ENCODE measurements at places on chromosomes 1 and 21.

DNA sequence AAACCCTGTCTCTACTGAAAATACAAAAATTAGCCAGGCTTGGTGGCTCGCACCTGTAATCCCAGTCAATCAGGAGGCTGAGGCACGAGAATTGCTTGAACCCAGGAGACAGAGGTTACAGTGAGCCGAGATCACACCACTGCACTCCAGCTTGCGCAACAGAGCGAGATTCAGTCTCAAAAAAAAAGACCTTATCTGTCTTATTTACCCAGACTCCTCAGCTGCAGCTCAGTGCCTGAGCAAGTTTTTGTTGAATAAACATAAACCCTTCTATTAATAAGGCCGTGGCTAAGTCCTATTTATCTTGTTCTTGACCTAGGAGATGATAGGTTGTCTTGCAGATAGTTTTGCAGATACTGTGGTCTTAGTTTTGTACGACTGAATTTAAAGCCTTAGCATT, 136.4 kb upstream of the TMEM51 start:
- no peak for DNase-seq

- DNase-seq, result no peak
These were observed 31.5 kb upstream of the SLC6A9 start for GRCh38 chr1:44062656-44063179.

DNA sequence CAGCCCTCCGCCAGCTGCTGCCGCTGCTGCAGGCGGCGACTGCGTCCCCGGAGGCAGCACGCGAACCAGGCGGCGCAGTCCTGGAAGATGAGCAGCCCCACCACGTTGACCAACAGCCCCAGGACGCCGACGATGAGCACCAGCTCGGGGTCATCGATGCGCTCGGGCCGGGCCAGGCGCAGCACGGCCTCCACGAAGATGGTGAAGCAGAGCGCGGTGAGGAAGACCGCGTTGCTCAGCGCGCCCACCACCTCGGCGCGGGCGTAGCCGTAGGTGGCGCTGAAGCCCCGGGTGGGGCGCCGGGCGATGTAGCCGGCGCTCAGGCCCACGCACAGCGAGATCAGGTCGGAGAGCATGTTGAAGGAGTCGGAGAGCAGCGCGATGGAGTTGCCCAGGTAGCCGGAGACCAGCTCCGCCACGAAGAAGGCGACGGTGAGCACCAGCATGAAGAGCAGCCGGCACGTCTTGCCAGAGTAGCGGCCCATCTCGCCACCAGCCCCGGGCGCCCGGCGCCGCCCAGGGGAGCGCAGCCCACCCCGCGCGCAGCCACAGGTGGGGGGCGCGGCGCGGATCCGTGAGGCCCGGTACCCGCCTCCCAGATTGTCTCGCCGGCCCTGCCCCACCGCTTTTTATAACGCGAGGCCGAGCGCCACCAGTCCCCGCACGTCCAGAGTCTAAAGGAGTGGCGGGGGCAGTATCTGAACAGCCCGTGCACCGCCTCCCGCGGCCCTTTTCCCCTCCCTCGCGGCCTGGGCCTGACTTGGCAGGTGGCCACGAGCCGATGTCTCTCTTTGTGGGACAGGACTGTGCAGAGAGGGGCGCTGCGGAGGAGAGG, at the start of gene SLC30A10:
Gene SLC30A10 (minus strand): TSS at position 602 of the 835 bp plus-strand sequence. CDS start 117 bp downstream, at position 485.
- DNase-seq, result no peak

- DNase-seq, result no peak
These were observed 59.1 kb downstream of the MEGF6 start for GRCh38 chr1:3552176-3552575.

DNA sequence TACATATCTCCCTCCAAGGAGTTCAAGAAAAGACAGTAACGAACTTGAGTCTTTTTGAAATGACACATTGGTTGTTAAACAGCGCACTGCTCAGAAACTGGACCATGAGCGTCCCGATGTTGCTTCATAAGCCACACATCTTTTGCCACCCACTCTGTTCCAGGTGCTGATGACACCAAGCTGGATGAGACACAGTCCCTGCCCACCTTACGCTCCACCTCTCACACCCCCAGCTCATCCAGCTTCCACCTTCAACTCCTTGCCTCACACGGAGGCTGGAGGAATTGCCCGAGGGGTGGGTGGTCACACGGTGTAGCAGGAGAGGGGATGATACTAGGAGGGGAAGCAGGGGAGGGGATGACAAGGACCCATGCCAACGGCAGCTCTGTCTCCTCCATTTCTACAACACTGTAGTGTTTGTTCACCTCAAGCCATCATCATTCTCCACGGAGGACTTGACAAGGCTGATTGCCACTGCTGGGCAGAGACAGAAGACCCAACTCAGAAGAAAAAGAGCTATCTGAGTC, 148.5 kb upstream of the TNR start:
- DNase-seq, result no peak

DNA sequence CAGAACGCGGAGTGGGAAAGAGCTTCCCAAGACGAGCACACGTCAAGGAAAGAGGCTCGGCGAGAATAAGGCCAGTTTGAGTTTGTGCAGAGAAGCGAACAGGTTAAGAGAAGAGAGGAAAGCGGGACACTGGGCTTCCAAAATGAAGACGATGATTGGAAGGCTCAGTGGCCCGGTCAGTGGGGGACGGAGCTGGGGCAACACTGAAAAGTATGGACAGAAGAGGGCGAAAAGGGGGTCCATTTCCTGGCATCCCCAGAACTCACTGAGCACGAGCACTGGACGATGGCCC, 258 bp downstream of the CCT3 start:
- DNase-seq, result no peak

GRCh38 chr1:112507921-112508277, 866 bp upstream of the WNT2B start:
- DNase-seq, result peak; percentile 19

DNA sequence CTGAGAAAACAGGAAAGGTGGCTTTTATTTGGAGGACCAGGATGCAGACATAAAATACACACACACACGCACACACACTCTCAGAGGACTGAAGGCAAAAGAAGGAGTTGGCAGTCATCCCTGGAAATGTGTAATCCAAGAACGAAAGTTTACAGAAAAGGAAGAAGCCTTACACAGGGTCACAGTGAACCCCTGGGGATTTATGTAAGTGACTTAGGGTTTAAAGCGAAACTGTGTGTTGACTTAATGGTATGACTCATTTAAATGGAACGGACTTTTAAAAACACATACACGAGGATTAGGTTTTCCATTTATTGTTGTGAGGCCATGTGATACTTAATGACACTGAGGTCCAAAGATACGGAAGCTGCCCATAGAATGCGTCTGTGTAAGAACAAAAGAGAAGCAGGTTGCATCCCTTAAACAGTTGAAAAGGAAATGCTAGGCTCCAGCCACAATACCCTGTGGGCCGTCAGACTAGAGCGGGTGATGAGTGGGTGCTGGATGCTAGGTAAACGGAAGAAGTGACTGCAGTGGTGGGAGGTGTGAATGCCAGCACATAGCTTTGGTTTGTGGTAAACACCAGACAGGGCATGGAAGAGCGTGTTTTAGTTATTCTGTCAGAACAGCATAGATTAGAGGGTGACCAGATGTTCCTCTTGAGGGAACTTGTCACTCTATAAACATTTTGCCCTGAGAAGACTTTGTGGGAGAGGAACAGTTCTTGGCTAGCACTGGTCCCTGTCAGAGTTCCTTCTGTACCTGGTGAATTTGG, 21.6 kb upstream of the BCL10 start:
- peak; percentile 5 for DNase-seq

DNA sequence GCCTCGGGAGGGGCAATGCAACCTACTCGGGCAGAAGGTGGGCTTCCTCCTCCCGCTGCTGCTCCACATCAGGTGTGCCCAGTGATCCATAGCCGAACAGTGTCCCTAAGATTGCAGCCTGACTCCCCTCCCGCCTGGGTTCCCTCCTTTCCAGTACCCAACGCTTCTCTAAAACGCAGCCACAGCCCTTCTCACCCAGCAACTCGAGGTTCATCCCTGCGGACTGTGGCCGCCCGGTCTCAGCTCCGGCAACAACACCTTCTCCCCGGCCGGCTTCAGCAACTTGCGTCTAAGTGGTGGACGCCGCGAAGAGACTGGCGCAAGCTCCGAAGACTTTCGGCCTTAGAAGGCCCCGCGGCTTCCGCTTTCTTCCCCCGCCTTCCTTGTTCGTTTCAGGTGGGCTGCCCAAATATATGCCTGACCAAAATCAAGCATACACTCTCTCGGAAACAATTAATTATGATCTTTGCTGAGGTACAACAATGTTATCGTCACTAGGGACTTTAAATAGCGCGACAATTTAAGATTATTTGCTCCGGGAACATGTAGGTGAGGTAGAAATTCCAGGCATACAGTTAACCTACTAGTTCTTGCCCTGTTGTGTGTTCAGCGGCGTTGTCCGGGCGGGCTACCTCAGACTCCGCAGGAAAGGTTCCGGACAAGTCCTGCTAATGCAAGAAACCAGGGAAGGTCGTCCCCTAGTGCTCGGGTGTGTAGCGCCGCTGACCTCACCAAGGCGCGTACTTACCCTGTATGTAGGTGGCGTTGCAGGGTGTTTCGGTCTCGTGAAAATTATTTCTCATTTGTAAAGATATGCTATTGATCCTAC, at the start of gene RBBP5:
Gene RBBP5 (minus strand): TSS at position 319 of the 829 bp plus-strand sequence. CDS start 105 bp downstream, at position 214.
- peak; percentile 92 for DNase-seq

GRCh38 chr1:229138058-229138457, 132.9 kb upstream of the RAB4A start:
- no peak for DNase-seq

DNA sequence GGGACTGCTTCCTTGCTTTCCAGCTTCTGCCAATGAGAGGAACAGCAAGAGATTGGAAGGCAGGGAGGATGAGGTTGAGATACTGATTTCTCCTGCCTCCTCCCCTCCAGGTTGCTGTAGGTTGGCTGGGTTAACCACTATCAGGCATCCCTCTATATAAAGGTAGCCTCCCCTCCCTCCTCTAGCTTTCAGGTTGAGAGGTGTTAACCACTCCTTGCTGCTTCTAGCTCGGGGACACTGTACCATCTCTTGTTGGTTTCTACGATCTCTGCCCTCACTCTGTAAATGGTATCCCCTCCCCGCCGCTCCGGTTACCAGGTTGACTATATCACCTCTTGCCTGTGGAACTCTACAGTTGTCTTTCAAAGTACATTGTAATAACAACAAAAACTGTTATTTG, 16.7 kb downstream of the LPAR3 start:
- no peak for DNase-seq

GRCh38 chr1:154983776-154984466, 777 bp downstream of the FLAD1 start:
- DNase-seq, result no peak

GRCh38 chr1:80517062-80517461, 1283.7 kb upstream of the ADGRL2 start:
- DNase-seq, result no peak

DNA sequence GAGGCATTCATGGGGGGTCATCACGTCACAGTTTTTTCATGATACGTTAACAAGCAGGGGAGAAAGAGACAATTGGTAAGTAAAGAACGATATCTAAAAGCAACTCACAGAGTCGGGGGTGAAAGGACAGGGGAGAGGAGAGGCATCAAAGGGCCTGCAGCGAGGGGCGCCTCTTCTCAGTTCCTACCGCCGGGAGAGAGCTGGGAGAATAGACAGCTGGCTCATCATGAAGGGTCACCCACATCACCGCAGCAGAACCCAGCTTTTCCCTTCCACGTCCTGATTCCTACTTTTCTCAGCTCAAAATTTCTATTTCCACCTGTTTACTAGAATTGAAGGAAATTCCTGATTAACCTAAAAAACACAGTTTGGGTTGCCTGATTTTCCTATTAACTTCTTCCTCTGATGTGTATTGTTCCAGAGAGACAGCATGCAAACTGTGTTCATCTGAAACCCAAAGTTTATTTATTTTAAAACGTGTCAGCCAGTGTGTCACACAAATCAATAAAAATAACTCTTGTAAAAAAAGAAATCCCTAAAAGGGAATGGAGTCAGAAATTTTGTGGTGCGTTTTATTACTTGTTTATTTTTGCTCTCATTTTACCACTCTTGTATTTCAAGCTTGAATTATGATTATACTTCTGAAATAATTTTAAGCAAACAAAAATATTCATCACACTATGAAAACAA, 75.4 kb downstream of the SLC25A24 start:
- DNase-seq, result no peak

DNA sequence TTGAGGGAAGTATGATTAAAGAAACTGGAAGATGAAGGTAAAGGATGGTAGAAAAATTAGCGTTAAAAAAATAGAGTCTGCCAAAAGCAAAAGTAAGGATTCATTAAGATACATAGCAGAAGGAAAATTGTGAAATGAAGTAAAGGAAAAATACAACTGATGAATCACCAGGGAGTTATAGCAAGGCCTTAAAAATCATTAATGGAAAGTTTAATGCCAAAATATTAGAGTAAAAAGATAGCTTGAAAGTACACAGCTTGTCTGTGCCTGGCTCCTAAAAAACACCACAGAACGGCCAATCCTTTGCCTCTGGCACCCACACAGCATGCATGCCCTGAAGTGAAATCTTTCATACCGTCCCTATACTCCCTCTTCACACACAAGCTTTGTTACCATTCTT, 66.9 kb upstream of the APOBEC4 start:
- DNase-seq, result no peak

- DNase-seq, result no peak
These were observed 44.7 kb downstream of the XCL2 start for GRCh38 chr1:168498956-168499687.

GRCh38 chr21:45250914-45251634, 36.6 kb downstream of the POFUT2 start:
- DNase-seq, result no peak

DNA sequence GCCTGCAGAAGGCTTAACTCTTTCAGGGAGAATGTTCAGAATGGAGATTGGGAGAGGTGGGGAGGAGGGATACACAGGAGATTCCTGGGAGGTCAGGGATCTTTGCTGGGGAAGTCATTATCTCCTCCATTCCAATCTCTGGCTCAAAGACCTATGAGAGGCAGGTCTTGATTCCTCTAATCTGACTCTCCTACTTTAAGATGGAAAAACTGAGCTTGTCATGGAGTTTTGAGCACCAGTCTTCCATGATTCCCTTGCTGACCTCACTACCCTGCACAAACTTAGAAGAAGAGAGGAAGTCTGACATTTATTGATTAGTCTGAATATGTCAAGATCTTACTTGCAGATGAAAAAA, 41.5 kb upstream of the SYNC start:
- no peak for DNase-seq

DNA sequence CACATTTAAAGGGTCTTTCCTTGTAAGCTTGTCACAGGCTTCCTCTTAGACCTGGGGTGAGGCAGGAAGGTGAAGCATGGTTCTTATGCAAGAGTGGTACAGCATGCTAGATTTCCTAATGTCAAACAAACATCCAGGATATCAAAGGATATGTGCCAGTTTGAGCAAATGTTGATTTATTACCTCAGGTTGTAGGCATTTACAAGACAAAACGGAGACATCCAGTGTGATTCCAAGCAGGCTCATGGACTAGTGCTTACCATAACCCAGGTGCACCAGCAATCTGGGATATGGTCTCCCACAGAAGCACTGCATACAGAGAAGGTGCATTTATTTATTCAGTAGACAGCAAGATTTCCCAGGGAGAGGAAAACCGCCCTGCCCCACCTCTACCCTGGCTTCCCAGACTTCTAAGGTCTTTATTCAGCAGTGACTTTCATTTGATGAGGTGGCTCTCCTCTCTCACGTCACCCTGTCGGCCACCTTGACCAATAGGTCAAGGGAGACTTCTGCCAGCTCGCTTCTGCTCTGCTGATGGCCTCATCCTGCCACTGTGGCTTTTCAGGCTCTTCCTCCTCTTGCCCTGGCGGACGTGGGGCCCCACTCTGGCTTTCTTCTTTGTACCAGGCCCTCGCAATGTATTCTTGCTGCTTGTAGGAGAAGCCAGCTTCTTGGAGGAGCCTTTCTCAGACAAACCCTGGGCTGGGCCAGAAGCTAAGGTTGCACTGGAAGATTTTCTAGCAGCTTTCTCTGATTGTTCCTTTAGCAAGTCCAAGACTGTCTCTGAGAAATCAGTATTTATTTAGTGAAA, 25.6 kb downstream of the HHIPL2 start:
- no peak for DNase-seq

- DNase-seq, result no peak
These were observed 76.0 kb downstream of the NRIP1 start for GRCh38 chr21:14988760-14989159.

All from naive thymus-derived CD8-positive, alpha-beta T cell (primary cell).